ENCODE measurements at places on chromosomes 2 and 18.

DNA sequence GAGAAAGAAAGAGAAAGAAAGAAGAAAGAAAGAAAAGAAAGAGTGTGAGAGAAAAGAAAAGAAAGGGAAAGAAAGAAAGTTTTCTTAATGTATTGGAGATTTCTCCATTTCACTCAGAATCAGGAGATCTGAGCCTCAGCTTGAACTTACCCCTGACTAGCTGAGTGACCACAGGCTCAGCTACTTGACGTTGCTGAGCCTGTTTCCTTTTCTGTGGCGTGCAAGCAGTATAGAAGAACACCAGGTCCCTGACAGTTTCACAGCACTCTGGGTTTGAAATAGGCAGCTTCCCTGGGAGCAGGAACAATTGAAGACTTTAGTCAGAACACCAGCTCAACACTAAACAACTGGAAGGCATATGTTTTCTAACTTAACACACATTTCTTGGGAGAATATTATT, 44.7 kb downstream of the MARCO start:
- no peak for DNase-seq

DNA sequence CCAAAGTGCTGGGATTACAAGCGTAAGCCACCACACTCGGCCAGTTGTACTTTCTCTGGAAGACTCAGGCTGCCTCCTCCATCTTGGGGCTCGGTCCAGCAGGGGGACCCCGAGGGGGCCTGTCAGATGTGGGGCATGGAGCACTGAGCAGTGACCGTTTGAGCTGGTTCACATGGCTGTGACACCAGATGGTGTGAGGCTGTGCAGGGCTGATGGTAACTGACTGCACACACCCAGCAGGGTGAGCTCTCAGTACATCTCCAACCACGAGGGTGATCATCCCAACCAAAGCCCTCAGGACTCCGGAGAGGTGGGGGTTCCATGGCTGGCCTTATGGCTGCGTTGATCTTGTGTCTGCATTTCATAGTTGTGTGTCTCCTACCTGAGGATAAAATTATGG, 63.4 kb downstream of the FAM168B start:
- no peak for DNase-seq

GRCh38 chr2:16125614-16126516, 185.5 kb downstream of the MYCN start:
- DNase-seq = no peak

- no peak for DNase-seq
These were observed 48.2 kb upstream of the TUBA3E start for GRCh38 chr2:130246430-130246829.

- no peak for DNase-seq
These were observed 63.9 kb upstream of the ACVR1 start for GRCh38 chr2:157940024-157940423.

DNA sequence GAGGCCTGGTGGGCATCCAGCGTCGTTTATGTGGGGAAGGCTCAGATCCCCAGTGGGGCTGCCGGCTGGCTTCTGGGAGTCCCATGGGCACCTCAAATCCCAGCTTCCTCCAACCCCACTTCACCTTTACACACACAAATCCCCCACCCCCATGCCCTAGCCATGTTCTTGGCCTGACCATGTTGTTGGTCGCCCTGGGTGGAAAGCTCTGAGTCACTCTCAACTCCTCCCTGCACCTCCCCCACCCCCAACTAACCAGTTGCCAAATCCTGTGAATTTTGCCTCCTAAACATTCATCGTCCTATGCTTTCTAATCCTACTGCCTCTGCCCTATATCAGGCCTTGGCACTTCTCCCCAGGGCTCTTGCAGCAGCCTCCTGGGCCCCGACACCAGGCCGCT, 6.4 kb downstream of the TNS1 start:
- peak; percentile 87 for DNase-seq

GRCh38 chr18:24228667-24229041, 89.8 kb downstream of the CABYR start:
- DNase-seq = no peak

- peak; percentile 84 for DNase-seq
These were observed 323.9 kb upstream of the NRP2 start for GRCh38 chr2:205358351-205358815.

GRCh38 chr2:29269095-29269764, 154.0 kb downstream of the CLIP4 start:
- DNase-seq = peak; percentile 7

DNA sequence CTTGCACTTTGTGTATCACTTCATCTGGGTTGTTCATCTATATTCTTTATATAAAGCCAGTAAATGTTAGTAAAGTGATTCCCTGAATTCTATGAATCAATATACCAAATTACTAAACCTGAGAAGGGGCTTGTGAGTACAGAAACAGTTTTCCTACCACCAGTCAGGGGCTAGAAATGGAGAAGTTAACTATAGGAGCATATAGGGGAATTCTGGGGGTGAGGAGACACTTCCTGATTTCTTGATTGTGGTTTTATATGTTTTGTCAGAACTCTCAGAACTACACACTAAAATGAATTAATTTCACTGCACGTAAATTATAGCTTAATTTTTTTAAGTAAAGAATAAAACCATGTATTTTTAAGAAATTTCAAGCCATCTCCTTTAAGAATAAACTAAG, 93.7 kb downstream of the SESTD1 start:
- no peak for DNase-seq

- peak; percentile 29 for DNase-seq
These were observed 9.8 kb downstream of the SCN9A start for GRCh38 chr2:166365803-166366420.

DNA sequence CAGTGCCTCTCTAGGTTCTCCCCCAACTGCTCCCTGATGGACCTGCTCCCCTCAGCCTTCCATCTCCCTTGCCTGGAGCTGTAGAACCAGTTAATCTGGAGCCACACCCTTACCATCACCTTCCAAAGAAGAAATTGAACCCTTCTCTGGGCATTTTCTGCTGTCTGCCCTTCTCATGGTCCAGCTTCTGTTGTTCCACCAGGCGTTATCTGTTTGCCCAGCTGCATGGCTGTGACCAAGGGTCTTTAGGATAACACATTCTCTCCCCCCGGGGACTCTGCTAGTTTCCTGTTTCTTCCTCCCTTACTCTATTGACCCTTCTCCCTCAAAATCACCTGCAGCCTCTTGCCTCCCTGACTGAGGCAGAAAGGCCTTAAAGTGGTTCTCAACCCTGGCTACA, 3.2 kb upstream of the ANKRD53 start:
- DNase-seq = no peak

GRCh38 chr2:153912798-153913396, 41.2 kb downstream of the GALNT13 start:
- no peak for DNase-seq

DNA sequence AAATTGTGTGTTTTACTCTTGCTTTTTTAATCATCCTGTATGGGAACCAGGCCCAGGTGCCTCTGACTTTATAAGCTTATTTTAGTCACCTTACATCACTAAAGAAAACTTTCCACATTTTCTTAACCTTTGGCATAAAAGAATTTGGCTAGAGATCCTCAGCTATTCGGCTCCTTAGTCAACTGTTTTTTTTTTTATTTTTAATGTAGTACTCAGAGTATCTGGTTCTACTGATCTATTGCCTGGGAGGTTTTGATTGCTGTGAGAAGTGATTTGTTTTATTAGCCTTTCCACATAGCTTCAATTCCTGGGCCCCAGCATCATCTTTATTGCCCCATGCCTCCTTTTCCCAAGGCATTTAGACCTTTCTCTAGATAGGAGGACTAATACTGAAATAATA, 121.0 kb downstream of the MYO1B start:
- peak; percentile 97 for DNase-seq

- DNase-seq = no peak
These were observed 21.8 kb downstream of the CFAP210 start for GRCh38 chr2:169672406-169672805.

- no peak for DNase-seq
These were observed 16.4 kb downstream of the TMEM18 start for GRCh38 chr2:660586-661359.

DNA sequence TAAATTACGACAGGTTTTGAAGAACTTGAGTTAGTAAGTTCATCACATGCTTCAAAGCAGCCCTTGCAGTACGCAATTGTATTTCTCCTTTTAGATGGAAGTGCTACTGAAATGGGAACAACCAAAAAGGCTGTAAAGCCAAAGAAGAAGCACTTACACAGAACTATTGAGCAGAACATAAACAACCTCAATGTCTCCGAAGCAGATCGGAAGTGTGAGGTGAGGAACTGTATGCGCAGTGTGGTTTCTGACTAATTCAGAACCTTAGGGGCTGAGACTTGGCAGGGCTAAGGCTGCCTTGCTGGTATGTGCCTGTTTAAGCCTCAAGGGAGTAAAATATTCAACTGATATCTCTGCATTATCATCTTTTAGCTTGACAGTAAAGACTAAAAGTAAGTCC, 8.4 kb downstream of the NCAPH start:
- no peak for DNase-seq
